ENCODE measurements at places on chromosomes 11 and 22.

GRCh38 chr11:20483931-20484330 lies 96.4 kb downstream of the PRMT3 start:
- DNase-seq: no peak

- DNase-seq: no peak
These were observed 115.6 kb upstream of the ZBED5 start for GRCh38 chr11:10973416-10973815.

- DNase-seq: no peak
These were observed 16.4 kb upstream of the CTSC start for GRCh38 chr11:88353835-88354496.

- no peak for DNase-seq
These were observed 36.3 kb upstream of the SHISAL1 start for GRCh38 chr22:44348971-44349560.

DNA sequence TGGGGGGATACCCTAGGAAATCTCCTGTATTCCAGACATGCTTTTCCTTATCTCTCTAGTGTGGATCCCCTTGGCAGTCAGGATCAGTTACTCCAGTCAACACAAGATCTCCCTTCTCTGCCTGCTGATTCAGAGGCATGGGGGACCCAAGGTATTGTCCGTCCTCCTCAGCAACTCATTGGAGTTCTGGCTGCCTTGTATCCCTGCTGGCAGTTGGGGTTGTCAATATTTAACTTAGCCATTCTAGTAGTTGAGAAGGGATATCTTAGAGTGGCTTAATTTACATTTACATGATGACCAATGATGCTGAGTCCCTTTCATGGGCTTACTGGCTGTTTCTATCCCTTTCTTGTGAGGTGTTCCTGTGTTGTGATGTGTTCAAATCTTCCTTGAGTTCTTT lies 74.2 kb downstream of the GRK3 start:
- no peak for DNase-seq
